ENCODE measurements at places on chromosomes 2 and 18.

DNA sequence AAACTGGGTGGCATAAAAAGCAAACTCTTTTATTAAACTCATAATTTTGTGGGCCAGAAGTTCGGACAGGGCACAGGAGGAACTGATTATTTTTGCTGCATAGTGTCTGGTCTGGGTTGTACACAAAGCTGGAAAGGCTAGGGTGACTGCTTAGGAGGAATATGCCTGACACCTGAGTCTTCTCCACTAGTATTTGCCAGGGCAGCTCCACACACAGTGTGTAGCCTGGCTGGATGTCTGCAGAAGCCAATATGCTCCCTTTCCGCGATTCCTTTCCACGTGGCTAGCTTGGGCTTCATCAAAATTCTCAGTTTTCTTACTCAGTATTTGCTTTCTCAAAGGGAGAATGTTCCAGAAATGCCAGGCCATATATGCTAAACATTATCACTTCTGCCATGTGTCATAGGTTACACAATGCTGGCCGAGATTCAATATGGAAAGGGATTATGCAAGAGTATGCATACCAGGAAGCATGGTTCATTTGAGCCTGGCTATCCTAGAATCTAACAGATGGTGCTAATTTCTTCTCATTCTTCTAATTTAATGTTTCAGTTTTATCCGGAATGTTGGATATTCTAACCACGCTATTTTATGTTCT, 142.7 kb upstream of the DOK6 start:
- no peak for DNase-seq

DNA sequence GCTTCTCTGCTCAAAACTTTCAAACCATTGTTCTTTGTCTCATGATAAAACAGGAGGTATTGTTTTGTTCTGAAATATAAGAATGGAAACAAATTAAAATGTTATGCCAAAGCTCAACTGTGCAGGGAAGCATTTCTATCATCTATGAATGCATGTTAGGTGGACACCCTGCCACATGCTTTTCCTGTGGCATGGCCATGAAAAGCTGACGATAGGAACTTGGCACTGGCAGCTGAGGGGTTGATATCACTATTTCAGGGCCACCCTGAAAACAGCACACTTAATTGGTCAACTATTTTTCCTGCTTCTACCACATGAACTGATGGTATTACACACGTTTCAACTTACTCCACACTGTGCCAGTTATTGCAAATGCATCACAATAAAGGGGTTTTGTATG, 157.3 kb downstream of the MREG start:
- DNase-seq = no peak

- no peak for DNase-seq
Measured at GRCh38 chr2:180716186-180717180, 263.9 kb upstream of the UBE2E3 start.

- no peak for DNase-seq
Measured at GRCh38 chr2:85033388-85033787, 62.4 kb downstream of the KCMF1 start.

DNA sequence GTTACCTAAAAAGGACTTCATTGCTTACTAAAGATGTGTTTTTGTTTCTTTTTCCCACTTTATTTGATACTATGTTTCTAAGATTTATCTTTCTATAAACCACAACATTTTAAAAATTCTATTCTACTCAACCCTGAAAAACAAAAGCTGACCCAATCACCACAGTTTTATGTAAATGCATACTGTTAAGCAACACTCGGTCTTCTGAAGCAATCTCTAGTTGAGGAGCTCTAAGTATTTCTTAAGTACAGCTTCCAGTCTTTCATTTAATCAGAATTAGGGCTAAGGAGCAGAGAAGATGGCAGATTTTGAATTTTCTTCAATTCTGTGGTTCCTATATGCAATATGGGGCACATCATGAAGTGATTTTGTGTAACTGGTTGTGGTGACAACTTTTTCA, 72.2 kb upstream of the SLC4A10 start:
- no peak for DNase-seq

GRCh38 chr2:46097714-46098480, 199.3 kb upstream of the EPAS1 start:
- no peak for DNase-seq

- DNase-seq = no peak
Measured at GRCh38 chr18:28523758-28524475, 347.0 kb upstream of the CDH2 start.
